ENCODE measurements at places on chromosomes 6 and 20.

- no peak for DNase-seq
Measured at GRCh38 chr6:99613705-99614429, 7.2 kb downstream of the PRDM13 start.

DNA sequence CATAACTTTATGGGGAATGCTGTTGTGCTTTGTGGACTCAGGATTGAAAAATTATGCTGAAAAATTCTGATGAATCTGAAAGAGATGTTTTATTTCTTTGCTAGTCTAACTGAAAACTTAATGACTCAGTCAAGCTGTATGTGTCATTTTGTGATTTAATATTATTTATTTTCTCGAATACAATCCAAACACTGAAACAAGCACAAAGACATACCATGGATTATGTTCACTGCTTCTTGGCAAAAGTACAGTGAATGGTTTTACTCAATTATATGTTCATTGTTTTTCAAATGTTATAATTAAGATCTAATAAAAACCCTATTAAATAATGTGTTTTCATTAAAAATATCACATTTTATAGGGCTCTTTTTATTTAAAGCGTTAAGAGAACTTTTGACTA is 330.6 kb upstream of the EPHA7 start:
- DNase-seq, result no peak

DNA sequence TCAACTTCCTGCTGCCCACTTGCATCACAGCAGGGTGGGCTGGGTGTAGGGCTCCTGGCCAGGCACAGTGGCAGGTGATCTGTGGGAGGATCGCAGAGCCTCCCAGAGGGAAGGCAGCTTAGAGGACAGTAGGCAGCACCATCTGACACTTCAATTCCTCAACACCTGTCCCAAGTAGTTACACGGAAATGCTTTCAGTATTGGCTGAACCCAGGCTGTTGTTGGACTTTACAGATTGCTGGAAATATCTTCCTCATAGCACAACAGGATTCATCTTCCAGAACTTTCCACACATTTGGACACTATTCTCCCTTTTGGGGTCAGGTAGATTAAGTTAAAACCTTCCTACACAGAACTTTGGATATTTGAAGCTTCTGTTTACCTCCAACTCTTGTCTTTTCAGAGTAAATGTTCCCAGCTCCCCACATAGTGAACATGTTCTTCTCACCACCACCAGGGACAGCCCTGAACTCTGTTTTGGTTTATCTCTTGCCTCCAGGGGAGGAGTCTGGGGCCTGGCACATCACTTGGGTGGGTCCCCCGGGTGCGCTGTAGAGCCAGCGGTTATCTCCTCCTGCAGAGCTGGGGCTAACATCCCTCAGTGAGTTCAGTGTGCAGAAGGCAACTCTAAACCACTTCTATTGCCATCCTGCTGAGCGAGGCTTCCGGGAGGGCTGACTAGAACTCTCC is 3.5 kb upstream of the SLC22A2 start:
- DNase-seq, result no peak

DNA sequence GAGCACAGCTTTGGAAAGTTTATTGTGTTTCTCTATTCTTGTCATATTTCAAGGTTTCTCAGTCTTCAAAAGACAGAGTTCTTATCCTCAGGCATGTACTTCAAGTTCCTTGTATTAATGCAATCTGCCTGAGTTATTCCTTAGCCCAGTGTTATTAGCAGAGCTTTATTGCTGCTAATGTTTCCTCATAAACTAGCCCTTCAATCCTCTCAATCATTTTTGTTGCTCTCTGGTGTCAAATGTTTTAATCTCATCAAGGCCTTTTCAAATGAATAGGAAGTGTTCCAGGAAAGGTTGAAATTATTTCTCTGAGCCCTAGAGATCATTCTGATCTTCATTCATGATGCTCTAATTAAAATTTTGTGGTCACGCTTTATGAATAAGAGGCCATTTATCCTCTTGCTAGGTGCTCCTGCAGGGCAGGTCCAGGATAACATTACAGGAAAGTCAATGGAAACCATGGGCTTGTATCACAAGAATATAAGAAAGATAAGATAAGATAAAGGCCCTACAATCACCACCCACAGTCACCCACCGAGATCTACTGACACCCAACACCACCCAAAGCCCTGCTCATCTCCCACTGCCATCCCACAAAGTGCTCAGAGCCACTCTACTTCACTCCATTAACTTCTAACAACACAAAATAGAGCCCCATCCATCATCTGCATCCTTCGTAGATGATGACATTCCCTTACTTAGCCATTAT is 125.9 kb downstream of the COL9A1 start:
- no peak for DNase-seq

- no peak for DNase-seq
Measured at GRCh38 chr6:20033697-20034407, 178.4 kb downstream of the MBOAT1 start.

GRCh38 chr6:74731204-74731603 is 474.6 kb downstream of the COL12A1 start:
- DNase-seq, result no peak

All from gastrocnemius medialis (tissue), 4 donors.